ENCODE measurements at places on chromosomes 3 and 15. TPM values are rescaled to one million over a fixed set of nuclear protein-coding genes. Genes with fewer than 3 reads are reported as not detected.

INTS14 gene
- total RNA-seq = 24.2 TPM

PRTG gene
- 13.6 TPM for total RNA-seq

EPHA6 gene
- total RNA-seq = 0.99 TPM

CHL1 gene
- total RNA-seq = not detected
